HL-60 (cell line): ENCODE measurements at places on chromosomes 6 and 20.
A peak's percentile ranks its signal among the peaks of the same experiment; 100 is the strongest.

GRCh38 chr6:146146836-146147235, 118.0 kb downstream of the GRM1 start:
- no peak for DNase-seq

GRCh38 chr6:149136913-149137286, 180.6 kb upstream of the TAB2 start:
- no peak for DNase-seq

DNA sequence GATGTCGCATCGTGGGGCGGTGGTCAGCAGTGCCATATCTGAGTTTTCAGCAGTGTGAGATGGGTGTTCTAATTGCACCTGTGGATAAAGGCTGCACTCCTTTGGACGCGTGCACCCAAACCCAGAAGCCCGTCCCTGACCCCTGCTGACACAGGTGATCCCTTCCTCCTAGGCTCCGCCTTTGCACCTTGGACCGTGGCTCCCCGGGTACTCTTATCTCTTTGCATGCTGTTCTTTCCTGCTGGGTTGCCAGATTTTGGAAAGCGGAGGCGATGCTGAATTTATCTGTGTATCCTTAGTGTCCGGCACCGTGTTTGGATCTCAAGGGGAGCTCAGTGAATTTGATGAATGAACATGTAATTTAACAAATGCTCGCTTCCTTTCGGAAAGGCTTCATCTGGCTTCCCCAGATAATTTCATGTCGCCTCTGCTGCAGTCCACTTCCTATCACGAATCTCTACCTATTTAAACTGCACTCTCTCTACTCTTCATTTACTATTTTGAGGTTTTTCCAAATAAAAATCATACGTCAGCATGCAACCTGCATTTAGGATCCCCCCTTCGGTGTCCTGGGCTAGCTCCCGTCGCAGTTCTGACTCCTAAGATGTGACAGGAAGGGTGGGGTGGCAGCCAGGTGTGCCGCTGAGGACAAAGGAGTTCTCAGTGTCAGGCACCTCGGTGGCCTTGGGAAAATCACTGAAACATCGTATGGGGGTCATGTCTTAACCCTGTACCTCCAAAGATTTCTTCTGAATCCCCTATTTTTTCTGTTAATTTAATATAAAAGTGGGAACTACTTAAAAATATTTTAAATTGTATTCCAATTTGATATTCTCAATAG, 753 bp upstream of the PERP start:
- no peak for DNase-seq

DNA sequence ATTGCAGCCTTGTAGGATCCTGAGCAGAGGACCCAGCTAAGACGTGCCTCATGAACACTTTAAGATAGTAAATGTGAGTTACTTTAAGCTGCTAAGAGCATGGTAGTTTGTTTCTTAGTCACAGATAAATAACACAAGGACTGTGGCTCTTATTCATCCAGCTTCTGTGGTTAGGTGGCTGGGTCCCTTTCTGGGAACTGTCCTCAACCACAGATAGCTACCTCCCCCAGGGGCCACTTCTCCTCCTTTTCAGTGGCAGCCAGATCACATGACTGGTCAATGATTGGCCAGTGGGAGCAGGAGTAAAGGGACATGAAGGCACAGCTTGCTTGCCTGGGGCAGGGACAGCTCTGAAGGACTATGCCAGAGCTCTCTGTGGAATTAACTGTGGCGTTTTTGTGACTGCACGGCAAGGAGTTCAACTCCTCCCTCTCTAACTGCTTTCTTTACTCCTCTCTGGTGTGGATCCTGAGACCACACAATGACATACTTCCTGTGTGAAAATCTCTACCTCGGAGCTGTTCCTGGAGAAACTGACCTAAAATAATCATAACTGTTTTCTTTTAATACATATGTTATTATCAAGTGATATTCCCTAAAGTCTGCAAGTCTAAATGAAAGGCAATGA, 76.5 kb downstream of the NRN1 start:
- peak; percentile 9 for DNase-seq

DNA sequence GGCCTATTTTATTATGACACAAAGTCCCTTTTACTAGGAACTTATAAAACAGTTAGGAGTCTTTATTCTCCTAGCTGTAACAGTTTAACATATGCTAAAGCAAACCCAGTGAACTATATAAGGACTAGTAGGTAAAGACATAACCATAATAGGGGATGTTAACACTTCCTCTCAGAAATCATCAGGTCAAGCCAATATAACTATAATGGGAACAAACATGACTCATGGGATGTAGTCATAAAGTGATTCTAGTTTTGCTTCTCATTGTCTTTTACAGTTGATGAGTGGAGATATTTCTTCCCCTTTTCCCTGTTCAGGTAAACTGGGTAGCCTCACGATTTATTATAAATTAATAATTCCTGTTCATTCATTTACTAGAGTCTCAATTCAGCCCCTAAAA, 9.7 kb downstream of the PTCHD4 start:
- DNase-seq, result no peak

DNA sequence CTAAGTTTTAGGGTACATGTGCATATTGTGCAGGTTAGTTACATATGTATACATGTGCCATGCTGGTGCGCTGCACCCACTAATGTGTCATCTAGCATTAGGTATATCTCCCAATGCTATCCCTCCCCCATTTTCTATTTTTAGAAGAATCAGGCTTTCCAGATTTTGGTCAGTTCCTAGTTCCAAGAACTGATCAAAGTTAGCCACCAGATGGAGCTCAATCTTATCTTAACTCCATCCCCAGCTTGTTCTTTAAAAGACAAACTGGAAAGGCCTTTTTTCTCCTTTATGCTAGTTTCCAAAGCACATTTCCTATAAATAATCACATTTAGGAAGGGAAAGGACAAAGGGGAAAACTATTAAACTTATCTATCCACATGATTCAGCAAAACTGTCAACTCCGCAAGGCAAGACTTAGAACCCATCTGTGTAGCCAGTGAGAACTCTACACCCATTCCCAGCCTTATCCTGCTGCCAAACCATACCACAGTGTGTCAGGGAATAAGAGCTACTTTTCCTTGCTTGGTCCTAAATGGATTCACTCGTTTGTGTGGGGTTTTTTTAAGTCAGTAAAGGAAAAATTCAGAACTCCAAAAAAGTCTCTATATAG, 22.8 kb upstream of the KHDC1 start:
- no peak for DNase-seq

- no peak for DNase-seq
Observed at GRCh38 chr6:111858347-111858746, 14.9 kb downstream of the FYN start.

- no peak for DNase-seq
Observed at GRCh38 chr20:32368323-32368722, 10.2 kb downstream of the ASXL1 start.

GRCh38 chr6:142816031-142816430, 128.9 kb downstream of the HIVEP2 start:
- no peak for DNase-seq

DNA sequence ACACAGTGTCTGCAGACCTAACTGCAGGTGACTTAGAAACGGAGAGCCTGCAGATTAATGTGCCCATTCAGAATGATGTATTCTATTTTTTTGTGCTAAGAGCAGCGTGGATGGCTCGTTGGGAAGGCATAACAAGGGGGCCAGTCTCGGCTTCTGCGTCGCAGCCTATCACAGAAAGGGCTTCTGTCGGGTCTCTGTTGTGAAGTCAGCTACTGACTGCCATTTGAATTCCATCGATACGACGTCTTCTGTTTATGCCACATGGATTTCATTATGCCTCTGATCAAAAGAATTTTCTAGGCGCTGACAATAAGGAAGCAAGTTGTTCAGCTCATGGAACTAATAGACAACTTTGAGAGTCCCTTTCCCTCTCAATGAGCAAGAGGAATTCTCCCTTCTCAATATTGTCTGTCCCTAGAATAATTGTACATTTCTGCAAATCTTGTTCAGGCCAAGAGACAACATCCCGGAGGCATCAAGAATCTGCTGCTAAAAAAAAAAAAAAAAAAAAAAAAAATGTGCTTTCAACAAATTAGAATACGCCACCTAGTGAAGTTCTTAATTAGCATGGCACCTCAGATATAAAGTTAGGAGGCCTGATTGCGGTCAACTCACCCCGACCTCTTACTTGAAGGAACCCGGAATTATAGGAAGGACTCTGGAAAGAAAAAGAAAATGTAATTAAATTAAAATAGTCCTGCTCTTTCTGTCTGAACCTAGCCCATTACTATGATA, 223.9 kb downstream of the TSHZ2 start:
- DNase-seq, result no peak

- DNase-seq, result no peak
Observed at GRCh38 chr6:67863346-67863745, 771.7 kb upstream of the ADGRB3 start.

GRCh38 chr6:30813631-30814145, 69.3 kb upstream of the IER3 start:
- no peak for DNase-seq

GRCh38 chr20:4894981-4895381, 106.3 kb downstream of the SLC23A2 start:
- DNase-seq, result no peak

DNA sequence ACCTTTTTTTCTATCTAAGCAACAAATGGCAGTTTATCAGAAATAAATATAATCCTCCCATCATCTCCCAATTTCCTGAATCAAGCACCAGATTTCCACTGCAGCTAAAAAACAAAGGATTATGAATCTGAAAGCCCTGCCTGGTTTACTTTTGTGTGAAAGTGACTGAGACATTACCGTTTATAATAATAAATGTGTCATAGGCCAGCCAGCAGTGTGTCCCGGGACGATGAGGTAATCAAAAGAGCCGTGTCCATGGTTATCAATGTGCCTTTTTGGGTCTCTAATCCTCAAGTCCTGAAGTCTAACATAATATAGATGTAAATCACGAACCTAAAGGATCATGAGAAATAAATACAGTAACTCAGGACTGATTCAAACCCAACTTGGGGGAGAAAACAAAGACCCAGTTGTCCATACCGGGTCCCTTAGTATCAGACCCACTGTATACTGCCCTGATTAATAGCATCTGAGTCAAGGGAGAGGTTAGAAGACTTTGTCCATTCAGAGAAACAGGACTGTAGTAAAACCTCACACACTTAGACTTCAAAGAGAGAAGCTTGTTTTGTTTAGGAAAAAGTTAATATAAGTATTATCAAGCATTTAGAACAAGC, 149.1 kb downstream of the SASH1 start:
- DNase-seq, result no peak

DNA sequence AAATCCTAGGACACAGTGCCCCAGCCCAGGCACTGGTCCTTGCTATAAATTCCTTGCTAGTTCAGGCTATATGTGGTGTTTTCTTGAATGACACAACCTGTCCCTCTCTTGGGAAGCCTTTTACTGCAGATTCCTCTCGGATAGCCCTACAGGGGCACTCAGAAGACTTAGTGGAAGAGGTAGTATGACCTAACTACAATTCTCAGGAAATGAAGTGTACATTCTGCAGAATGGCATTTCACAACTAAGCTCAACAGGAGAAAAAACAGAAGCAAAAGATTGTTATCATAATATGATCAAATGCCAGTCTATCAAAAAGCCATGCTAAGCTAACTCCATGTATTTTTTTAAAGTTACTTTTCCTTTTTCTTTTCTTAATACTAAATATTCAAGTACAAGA, 66.3 kb upstream of the FBXL4 start:
- DNase-seq, result peak; percentile 38

- peak; percentile 76 for DNase-seq
Observed at GRCh38 chr6:144349690-144350527, 64.8 kb downstream of the UTRN start.

GRCh38 chr6:107670792-107671199, 153.3 kb downstream of the SCML4 start:
- DNase-seq, result peak; percentile 89
